ENCODE measurements at places on chromosomes 16 and 17. TPM values are rescaled to one million over a fixed set of nuclear protein-coding genes. Genes with fewer than 3 reads are reported as not detected.

The CLEC19A gene
- total RNA-seq, result not detected

The GFAP gene
- total RNA-seq, result 1.3 TPM

DNA sequence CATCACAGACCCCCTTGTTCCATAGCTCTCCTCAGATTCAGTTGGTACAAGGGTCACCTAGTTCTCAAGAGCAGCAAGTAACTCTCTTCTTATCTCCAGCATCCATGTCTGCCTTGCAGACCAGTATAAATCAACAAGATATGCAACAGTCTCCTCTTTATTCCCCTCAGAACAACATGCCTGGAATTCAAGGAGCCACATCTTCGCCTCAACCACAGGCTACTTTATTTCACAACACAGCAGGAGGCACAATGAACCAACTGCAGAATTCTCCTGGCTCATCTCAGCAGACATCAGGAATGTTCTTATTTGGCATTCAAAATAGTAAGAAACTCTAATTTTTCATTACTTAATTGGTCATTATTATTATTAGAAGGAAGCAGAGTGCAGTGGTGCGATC, 32.4 kb downstream of the NQO1 start:
- no peak for DNase-seq

- DNase-seq, result no peak
Observed at GRCh38 chr17:36856222-36856621, 81.1 kb upstream of the LHX1 start.

GRCh38 chr16:73057291-73058210, 9.6 kb upstream of the ZFHX3 start:
- no peak for DNase-seq
